ENCODE measurements at places on chromosomes 6 and 20.

- no peak for DNase-seq
Measured at GRCh38 chr6:110813338-110814101, 1.7 kb downstream of the CDK19 start.

DNA sequence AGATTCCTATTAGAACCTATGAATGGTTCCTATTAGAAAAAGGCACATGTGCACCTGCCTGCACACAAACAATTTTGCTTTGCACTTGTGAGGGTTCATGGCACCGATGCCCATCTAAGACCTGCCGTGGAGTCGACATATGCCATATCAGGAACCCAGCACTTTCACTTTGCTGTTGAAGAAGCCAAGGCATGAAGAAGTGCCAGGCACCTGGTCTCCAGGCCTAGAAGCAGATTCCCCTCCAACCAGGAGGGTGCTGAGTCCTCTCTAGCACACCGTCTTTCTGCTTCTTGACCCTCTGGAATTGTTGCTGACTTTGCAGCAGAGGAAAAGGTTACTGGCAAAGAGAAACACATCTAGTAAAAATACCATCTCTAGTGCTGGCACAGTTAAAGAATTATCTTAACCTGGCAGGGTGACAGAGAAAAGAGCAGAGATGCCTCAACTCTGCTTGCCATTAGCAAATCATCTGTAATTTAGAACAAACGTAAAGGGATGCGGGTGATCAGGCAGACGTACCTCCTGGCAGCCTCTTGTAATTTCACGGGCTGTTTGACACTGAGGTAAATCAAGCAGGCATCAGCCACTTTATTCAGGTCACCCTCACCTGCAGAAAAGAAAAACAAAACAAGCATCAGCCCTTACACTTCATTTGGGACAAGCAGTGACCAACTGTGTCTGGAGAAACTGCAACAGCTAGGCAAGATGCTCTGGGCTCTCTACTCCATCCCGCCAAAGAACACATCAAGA, 37.2 kb downstream of the TTI1 start:
- peak; percentile 70 for DNase-seq

- no peak for DNase-seq
Measured at GRCh38 chr6:137552809-137553208, 58.6 kb upstream of the OLIG3 start.

- no peak for DNase-seq
Measured at GRCh38 chr20:32285082-32285620, 7.7 kb downstream of the KIF3B start.

GRCh38 chr20:57262784-57263609, 3.4 kb downstream of the BMP7 start:
- no peak for DNase-seq

DNA sequence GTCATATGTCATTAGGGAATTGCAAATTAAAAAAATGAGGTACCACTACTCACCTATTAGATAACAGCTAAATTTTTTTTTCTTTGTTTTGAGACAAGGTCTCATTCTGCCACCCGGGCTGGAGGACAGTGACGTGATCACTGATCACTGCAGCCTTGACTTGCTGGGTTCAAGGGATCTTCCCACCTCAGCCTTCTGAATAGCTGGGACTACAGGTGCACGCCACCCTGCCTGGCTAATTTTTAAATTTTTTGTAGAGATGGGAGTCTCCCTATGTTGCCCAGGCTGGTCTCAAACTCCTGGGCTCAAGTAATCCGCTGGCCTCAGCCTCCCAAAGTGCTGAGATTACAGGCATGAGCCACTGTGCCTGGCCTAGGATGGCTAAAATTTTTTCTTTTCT, 57.1 kb upstream of the NCOA3 start:
- no peak for DNase-seq

DNA sequence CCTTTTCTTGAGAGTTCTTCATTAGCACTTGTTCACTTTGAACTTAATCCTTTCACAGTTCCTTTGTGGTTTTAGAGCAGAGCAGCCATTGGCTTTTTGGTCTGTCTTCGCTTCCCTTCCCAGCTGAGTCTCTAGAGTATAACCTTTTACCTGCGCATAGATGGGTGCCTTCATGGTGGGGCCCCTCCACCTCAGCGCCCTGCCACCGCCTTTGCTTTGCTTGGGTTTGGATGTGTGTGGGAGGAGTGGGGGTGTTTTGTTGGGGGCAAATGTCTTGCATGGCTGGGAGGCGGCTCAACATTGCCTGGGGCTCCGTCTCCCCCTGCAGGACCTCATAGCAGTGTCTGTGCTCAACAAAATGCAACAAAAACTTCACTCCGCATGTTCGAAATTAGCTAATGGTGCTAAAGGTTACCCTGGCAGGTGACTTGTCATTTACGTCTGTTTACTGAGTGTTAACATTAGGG, 11.9 kb downstream of the PYGB start:
- DNase-seq, result no peak

GRCh38 chr6:45900808-45901752, 114.6 kb downstream of the CLIC5 start:
- no peak for DNase-seq

DNA sequence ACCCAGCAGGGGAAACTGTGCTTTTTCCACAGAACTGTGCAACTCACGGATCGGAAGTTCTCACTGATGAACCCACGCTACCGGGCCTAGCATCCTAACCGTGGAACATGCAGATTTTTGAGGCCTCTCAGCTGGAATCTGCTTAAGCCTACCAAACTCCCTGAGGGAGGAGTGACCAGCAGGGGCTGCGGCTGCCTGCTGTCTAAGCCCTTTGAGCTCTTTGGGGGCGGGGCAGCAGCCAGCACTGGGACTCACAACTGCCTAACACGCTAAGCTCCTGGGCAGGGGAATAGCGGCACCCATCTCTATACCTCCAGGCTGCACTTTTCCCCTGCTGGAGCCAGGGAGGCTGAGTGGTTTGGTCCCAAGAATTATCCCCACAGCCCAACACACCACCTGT, 20.4 kb upstream of the METTL24 start:
- no peak for DNase-seq

GRCh38 chr6:72709431-72709830, 87.6 kb downstream of the KCNQ5 start:
- no peak for DNase-seq

- no peak for DNase-seq
Measured at GRCh38 chr6:48471326-48471725, 360.3 kb upstream of the PTCHD4 start.

GRCh38 chr6:10640412-10640811, 54.0 kb downstream of the C6orf52 start:
- no peak for DNase-seq

DNA sequence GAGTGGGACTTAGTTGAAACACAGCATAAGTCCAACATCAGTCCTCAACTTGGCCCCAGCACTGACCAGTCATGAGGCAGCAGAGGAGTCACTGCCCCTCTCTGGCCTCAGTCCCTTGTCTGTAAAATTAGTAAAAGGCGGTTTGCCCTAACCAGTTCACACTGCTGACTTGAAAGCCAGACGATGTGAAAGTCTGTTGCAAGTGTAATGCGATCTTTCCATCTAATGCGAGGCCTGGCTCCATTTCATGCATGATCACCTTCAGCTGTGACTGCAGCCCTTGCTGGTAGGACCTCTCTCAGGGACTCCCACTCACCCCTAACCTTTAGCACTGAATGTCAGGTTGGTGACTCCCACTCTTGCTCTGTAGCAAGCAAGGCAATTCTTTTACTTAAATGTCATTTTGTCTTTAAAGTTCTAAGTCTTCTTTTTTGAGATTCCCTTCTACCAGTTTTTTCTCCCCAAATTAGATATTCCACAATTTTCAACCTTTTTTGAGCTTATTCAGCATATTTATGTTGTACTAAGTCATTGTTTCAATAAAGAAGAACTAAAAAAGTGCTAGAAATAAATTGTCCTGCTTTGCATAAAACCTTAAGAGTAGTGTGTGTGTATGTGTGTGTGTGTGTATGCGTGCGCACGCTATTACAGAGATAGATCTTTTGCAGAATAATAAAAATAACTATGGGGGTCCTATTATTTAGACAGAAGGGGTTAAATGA, 245.5 kb downstream of the PACRG start:
- peak; percentile 81 for DNase-seq

DNA sequence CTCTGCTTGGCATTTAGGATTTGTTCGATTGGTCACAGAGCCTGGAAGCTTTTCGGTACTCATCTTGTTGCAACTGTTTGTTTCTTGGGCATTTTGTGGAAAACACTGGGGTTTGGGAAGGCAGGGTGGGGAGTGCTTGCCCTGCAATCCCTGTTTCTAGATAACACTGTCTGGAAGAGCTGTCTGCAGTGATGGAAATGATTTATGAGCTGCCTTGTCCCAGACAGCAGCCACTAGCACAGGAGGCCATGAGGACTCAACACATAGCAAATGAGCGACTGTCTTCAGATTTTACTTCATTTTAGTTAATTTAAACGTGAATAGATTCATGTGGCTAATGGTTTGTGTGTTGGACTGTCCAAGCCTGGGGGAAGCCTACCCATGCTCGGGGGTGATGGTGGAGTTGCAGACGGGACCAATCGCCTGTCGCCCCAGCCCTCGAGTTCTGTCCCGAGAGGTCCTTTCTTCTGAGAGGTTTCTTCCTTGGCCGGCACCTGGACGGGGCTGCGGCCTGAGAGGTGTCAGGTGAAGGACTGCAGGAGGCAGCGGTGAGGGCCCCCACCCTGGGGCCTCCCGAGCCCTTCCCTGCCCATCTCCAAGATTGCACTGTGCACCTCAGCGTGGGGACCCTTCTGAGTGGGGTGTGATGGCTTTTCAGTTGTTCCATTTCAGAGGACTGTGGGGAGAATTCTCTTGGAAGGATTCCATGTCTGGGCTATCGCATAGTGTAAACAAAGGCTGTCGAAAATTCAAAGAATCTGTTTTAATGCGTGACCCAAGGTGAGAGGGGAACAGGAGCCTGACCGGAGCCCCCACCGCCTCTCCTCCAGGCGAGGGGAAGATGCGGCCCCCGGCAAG, 55.4 kb downstream of the SMOC2 start:
- no peak for DNase-seq

- no peak for DNase-seq
Measured at GRCh38 chr6:27720607-27721580, 191.3 kb downstream of the OR2B2 start.

DNA sequence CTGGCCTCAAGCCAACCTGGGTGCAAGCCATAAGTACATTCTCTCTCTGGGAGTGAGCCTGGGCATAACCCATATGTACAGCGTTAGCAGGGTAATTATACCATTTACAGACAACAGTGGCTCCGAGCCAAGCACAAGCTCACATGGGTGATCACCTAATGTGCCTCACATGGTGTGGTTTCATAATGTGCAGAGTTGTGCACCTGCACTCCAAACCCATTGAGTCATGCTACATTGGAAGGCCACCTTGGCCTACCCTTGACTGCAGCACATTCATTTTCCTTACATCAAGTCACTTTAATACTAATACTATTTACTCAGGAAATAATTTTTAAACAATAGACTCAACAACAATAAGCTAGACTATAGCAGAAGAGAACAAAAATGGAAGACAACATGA, 194.5 kb upstream of the PLN start:
- DNase-seq, result no peak

DNA sequence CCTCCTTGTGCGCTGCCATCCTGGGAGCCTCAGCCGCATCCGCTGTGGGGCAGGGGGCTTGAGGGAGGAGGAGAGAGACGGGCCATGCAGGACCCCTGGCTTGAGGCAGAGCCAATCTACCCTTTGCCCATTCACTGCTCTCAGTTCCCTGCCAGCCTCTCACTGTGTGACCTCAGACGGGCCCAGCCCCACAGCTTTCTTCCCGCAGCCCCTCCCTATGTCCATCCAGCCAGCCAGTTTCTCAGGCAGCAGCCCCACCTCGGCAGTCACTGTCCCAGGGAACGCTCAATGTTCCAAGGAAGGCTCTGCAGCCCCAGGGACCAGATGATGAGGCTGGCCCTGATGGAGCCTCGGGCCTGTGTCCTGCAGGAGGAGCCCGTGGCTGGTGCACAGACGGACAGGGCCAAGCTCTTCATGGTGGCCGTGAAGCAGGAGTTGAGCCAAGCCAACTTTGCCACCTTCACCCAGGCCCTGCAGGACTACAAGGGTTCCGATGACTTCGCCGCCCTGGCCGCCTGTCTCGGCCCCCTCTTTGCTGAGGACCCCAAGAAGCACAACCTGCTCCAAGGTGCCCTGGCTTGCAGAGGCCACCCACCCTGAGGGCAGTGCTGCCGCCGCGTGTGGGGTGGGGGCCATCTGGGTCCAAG, 3.9 kb upstream of the TNFRSF6B start:
- no peak for DNase-seq

- no peak for DNase-seq
Measured at GRCh38 chr20:3930265-3931206, 41.3 kb downstream of the PANK2 start.

GRCh38 chr20:47059536-47059935, 164.9 kb downstream of the EYA2 start:
- DNase-seq, result no peak

- no peak for DNase-seq
Measured at GRCh38 chr6:143549949-143550268, 38.4 kb upstream of the FUCA2 start.

DNA sequence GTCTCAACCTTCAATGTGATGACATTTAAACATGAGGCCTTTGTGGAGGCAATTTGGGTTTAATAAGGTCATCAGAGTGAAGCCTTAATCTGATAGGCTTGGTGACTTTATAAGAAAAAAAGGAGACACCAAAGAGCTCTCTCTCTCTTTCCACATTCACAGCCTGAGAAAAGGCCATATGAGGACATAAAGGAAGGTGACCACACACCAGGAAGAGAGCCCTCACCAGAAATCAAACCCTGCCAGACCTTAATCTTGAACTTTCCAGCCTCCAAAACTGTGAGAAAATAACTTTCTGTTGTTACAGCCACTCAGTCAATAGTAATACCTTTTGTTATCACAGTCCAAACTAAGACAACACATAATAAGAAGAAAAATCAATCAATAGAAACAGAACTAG, 47.7 kb downstream of the COL12A1 start:
- DNase-seq, result no peak

GRCh38 chr6:2221726-2222274, 23.6 kb downstream of the GMDS start:
- no peak for DNase-seq

- no peak for DNase-seq
Measured at GRCh38 chr6:33290459-33290858, 1.1 kb downstream of the PFDN6 start.

DNA sequence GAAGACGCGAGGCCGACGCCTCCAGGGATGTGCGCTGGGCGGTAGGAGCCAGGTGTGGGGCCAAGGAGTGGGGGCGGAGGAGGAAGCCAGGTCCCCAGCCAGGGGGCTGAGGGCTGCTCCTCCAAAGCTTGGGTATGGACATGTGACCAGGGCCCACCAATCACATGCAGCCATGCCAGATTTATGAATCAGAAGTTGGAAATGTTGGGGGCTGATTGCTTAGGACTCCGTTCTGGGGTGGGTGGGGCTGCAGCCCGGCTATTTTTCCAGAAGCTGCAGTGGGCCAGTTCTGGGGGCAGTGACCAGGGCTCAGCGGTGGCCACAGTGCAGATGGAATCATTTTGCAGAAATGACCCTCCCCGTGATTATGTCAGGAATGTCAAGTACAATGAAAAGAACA, 96.0 kb downstream of the CEBPB start:
- no peak for DNase-seq

GRCh38 chr6:116954938-116955337, 77.9 kb downstream of the RFX6 start:
- DNase-seq, result no peak
